GM06990 (cell line): ENCODE measurements at places on chromosomes 2 and 18.
A peak's percentile ranks its signal among the peaks of the same experiment; 100 is the strongest.

- DNase-seq: no peak
Measured at GRCh38 chr2:108982259-108982679, 6.8 kb downstream of the EDAR start.

GRCh38 chr18:36045241-36045991 is 21.9 kb downstream of the RPRD1A start:
- no peak for DNase-seq

DNA sequence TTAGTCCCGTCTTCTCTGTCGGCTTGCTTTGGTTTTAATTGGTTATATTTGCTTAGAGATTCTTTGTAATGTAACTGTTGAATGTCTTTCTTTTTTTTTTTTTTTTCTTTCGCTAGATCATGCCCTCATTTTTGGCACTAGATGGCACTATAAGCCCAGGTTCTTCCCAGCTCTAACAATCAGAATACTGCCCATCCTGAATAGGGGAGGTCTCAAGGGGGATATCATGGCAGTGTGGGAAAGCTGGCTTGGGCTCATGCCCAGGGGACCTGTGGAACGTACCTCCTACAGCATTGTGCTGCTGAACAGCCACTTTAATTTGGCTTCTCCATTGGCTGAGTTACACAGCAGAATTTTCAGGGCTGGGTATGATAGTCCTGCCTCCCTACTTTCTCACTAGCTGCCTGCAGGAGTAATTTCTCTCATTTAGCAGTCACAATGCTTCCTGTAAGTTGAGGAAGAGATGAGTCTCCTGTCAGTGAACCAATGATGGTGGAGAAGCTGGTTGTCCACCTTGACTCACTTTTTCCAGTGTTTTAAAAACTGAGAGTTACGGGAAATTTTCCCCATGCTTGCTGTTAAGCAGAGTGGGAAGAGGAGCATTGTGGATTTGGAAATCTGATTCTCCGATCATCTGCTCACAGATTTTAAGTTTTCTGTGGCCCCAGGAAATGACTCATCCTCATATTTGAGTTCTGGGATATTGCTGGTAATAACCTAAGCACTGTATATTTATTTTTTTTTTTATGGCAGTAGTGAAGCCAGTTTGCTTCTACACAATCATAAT is 47.2 kb downstream of the RAD51AP2 start:
- peak; percentile 9 for DNase-seq

- DNase-seq: no peak
Measured at GRCh38 chr2:233468047-233468740, 98.4 kb downstream of the USP40 start.

- DNase-seq: no peak
Measured at GRCh38 chr2:136225950-136226835, 108.2 kb upstream of the CXCR4 start.
